ENCODE measurements at places on chromosomes 13 and 19.
A peak's percentile ranks its signal among the peaks of the same experiment; 100 is the strongest.

DNA sequence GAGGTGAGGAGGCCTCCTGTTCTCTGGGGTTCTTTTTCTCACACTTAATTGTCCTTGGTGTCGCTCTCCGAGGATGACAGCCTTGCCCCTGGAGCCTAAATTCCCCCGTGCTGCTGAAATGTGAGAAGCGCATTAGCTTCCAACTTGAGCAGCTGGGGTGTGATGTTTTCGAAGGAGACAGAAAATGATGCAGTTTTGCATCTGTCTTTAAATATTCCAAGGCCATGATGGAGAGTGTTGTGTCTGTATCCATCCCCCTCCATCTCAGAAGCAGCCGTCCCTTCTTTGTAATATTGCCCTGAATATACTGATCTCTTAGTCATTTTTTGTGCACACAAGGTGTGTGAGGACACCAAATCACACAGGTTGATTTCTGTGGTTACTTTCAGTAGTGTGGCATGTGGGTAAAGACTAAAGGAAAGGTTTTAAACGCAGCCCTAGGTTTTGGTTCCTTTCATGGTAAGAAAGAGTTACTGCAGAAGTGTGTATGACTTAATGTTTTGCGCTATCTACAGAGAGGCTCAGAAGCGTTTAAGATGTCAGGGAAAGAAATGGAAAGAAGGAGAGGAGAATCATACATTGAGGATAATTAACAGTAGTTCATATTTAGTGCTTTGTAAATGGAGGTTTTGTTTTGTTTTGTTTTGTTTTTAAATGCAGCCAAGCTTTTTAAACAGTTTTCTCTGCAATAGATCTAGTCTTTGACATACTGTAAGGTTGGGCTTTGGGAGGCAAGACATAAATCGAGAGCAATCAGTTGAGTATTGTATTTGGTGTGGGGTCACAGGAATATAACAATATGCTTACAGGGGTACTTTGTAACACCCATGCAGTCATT lies 1.6 kb downstream of the NBEA start:
- DNase-seq: no peak

DNA sequence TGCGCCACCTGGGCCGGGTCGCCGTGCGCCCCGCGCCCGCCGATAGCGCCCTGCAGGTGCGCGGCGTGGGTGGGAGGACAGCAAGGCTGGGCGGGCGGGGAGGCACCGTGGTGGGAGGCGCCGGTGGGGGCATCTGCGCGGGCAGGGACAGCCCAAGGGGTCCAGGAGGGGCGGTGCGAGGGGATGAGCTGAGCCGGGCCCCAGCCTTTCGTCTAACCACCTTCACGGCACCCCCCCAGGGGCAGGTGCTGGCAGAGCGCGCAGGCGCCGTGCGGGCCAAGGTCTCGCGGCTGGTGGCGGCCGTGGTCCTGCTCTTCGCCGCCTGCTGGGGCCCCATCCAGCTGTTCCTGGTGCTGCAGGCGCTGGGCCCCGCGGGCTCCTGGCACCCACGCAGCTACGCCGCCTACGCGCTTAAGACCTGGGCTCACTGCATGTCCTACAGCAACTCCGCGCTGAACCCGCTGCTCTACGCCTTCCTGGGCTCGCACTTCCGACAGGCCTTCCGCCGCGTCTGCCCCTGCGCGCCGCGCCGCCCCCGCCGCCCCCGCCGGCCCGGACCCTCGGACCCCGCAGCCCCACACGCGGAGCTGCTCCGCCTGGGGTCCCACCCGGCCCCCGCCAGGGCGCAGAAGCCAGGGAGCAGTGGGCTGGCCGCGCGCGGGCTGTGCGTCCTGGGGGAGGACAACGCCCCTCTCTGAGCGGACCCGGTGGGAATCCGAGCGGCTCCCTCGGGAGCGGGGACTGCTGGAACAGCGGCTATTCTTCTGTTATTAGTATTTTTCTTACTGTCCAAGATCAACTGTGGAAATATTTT lies 3.1 kb downstream of the KISS1R start:
- peak; percentile 45 for DNase-seq

- DNase-seq: no peak
Measured at GRCh38 chr19:14565298-14565679, 6.6 kb downstream of the NDUFB7 start.

- no peak for DNase-seq
Measured at GRCh38 chr13:98174307-98174706, 2.8 kb downstream of the RNF113B start.

DNA sequence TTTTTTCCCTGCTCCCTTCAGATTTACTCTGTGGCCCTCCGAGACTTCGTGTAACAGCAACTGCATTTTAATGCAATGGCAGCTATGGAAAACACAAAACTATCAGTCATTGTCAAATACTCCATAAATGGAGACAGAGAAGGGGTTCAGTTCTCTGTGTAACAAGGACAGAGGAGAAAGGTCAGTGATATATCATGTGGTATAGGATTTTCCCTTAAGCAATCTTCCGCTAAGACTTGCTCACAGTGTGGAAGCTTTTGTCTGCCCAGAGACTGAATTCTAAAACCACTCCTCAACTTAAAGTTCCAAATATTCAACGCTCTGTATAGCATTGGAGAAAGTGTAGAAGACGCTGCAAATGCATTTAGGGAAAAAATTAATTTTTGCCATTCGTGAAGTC lies 111.3 kb upstream of the EDNRB start:
- no peak for DNase-seq

- no peak for DNase-seq
Measured at GRCh38 chr13:103236213-103236612, 170.0 kb upstream of the SLC10A2 start.

GRCh38 chr13:100855151-100855550 lies 180.6 kb upstream of the TMTC4 start:
- no peak for DNase-seq

- DNase-seq: peak; percentile 92
Measured at GRCh38 chr19:10960314-10961072, at the start of gene SMARCA4. Gene SMARCA4 (plus strand): TSS chr19:10961030. CDS start chr19:10984152, 23,122 bp downstream.

DNA sequence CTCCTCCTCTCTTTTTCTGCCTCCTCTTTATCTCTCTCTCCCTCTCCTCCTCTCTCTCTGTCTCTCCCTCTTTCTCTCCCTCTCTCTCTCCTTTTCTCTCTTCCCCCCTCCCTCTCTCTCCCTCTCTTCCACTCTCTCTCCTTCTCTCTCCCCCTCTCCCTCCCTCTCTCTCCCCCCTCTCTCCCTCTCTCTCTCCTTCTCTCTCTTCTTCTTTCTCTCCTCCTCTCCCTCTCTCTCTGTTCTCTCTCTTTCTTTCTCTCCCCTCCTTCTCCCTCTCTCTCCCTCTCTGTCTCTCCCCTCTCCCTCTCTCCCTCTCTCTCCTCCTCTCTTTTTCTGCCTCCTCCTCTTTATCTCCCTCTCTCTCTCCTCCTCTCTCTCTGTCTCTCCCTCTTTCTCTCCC lies 197.4 kb downstream of the UQCRFS1 start:
- no peak for DNase-seq

- DNase-seq: peak; percentile 82
Measured at GRCh38 chr19:12834976-12835757, 788 bp upstream of the RTBDN start.

DNA sequence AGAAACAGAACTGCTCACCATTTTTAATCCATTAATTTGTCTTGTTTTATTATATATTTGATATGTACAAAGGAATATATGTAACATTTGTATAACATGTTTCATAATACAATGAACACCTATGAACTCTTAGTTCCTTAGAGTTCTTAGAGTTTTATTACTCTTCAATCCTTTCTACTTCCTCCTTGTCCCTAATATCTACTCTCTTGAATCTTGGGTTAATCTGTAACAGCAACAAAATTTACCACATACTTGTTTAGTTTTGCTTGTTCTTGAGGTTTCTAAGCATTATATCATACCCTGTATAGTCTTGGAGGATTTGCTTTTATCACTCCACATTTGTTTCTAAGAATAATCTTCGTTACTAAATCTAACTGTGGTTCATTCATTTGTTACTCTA lies 151.4 kb downstream of the PDS5B start:
- no peak for DNase-seq

DNA sequence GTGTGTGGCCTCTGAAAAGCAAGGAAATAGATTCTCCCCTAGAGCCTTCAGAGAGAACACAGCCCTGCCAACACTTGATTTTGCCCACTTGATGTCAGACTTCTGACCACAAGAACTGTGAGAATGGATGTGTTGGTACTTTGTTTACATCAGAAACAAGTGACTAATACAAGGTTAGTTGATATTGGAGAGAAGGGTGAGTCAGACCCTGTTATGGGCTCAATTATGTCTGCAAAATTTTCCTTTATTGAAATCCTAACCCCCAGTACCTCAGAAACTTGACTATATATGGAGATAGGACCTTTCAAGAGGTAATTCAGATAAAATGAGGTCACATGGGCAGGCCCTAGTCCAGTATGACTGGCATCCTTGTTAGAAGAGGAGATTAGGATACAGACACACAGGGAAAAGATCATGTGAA lies 226.7 kb downstream of the RFC3 start:
- DNase-seq: no peak

- DNase-seq: no peak
Measured at GRCh38 chr13:75935805-75936204, 299.7 kb downstream of the LMO7 start.

- no peak for DNase-seq
Measured at GRCh38 chr19:13983213-13983889, 22.8 kb downstream of the RFX1 start.

GRCh38 chr13:50484472-50485113 lies 358.9 kb downstream of the DLEU7 start:
- no peak for DNase-seq

DNA sequence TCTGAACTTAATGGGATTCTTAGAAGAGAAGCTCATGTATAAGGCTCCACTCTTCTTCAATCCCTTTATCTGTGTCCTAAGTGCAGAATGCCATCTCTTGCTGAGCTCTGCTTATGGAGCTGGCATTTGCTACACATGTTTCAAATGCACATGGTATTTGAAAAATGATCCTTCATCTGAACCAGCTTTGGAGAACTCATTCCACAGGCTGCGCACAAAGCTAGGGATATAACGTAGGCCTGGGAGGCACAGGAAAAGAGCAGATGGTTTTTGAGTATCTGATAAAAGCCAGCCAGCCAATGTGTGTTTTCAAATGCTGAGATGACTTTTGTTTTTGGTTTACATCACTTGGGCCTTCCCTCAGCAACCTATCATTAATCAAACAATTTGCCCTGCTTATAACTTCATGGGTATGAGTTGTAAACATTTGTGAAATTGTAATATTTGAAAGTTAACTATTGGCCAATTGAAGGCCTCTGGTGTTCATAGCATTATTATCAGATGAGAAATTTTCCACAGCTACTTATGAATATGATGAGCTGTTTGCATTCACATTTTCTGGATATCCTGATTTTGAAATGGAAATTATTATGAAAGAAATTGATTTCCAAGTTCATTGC lies 729.0 kb downstream of the FGF9 start:
- no peak for DNase-seq

- no peak for DNase-seq
Measured at GRCh38 chr13:52366291-52366690, 39.7 kb downstream of the THSD1 start.

DNA sequence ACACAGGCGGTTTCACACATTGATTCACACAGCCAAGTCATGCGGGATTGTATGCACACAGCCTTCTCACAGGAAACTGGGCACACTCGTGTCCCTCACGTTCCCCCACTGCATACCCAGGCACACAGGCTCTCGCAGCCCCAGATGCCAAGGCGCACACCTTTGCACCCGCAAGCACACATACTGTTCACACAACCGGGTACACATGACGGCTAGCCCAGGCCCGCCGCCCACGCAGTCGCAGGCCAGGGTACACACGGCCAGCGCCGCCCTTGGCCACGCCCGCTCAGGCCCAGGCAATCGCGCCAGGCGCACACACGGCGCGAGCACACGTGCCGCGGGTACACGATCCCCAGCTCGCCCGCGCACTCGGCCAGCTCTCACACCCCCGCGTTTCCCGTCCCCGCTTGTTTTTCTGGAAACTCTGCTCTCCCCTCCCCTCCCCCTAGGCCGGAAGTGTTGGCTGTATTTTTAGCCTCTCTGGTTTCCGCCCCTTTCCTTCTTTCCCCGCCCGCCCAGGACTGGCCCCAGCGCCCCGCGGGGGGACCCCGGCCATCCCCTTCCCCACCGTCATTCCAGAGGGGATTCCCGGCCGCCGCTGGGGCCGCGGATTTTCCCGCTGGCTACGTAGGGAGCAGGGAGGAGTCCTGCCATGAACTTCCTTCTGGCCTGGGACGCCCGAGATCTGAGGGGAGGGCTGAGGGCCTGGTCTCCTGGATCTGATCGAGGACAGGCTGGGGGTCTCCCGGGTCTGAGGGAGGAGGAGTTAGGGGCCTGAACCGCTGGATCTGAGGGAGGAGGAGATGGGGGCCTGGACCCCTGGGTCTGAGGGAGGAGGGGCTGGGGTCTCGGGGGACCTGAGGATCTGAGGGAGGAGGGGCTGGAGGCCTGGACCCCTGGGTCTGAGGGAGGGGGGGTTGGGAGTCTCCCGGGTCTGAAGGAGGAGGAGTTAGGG lies 4.0 kb upstream of the ZFP36 start:
- no peak for DNase-seq

- peak; percentile 25 for DNase-seq
Measured at GRCh38 chr13:45623516-45624090, 8.1 kb upstream of the ERICH6B start.

DNA sequence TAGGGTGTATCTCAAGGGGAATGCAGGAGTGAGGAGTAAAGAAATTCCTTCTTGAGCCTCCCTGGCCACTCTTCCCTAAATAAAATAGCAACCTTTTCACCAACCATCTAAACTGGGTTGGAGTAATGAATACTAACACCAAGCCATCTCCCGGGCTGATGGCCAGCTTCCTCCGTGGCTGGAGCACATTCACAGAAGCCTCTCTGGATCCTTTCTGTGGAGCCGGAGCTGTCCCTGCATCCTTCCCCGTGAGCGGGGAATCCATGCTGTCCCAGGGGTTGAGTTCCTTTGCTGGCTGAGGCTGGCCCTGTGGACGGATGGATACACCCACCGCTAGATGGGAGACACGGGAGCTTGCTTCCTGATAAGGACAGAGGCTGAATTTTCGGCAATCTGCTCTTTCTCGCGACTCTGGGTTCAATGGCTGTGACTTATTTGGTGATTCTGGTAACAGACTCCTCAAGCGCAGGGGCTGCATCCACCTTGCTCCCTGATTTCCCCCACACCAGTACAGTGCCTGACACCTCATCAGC lies 370.3 kb downstream of the ZNF536 start:
- no peak for DNase-seq

GRCh38 chr13:98144801-98145350 lies 2.0 kb downstream of the FARP1 start:
- no peak for DNase-seq

DNA sequence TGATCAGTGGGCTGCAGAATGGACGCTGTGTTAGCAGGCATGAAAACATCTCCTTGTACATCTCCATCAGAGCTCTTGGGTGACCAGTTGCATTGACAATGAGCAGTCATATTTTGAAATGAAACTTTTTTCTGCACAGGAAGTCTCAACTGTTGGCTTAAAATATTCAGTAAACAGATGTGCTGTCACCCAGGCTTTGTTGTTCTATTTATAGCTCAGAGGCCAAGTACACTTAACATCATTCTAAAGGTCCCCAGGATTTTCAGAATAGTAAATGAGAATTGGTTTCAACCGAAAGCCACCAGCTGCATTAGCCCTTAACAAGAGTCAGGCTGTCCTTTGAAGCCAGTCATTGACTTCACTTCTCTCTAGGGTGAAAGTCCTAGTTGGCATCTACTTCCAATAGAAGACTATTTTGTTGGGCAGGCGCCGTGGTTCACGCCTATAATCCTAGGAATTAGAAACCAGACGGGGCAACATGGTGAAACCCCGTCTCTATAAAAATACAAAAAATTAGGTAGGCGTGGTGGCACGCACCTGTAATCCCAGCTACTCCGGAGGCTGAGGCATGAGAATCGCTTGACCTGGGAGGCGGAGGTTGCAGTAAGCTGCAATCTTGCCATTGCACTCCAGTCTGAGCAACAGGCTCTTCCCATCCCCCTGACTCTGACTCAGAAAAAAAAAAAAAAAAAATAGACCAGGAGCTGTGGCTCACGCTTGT lies 7.9 kb upstream of the PDE4A start:
- no peak for DNase-seq
